ENCODE measurements at places on chromosomes 11 and 22. TPM values are rescaled to one million over a fixed set of nuclear protein-coding genes. Genes with fewer than 3 reads are reported as not detected.

DNA sequence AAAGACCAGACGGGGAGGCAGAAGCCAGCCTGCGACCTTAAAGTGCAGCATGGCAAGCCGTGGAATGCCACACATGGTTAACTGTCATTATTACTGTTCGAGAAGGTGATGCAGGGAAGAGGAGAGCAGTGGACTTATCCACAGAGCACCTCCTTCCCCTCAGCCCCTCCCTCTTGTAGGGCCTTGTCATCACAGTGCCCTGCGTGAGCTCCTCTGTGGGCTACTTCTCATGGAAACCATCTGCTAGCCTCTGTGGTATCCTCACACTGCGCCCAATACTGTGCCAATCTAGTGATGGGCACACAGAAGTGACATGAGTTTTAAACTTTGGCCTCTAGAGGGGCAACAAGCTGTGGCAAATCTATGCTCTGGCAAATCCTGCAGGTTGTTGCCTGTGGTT is 18.2 kb upstream of the CCDC134 start:
- DNase-seq = peak; percentile 20

DNA sequence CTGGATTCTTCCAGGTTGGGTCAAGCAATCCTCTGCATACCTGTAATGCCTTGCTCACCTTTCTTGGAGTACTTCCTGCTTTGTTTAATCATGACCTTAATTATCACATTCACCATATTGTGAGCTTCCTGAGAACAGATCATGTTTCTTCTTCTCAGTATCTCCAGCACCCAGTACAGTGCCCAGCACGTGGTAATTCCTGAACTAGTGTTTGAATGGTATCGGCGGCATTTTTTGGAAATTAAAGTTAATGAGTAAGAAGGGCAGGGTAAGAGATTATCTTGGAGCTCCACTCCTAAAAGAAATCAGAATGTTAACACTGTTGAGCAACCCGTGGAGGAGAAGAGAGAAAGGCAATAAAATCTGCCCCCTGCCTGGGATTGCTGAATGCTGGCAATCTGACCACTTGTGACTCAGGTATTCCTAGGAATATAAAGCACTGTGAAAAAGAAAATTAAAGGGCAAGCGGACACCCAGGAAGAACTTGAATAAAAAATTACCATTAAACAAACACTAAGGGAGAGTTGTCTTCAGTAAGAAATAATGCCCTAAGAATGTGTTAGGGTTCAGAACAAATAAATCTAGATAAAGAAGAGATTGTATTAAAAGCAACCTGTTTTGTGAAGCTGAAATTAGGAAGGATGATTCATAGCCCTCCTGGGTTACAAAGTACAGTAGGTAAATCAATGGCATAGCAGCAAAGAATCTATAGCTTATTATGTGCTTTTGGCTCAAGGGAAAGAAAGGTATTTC is 92.9 kb downstream of the PDHX start:
- DNase-seq = no peak

- no peak for DNase-seq
Measured at GRCh38 chr11:65919573-65920371, 546 bp downstream of the DRAP1 start.

GRCh38 chr11:70675697-70676374 is 277.5 kb downstream of the CTTN start:
- DNase-seq = no peak

GRCh38 chr11:134559602-134559962 is 147.5 kb upstream of the B3GAT1 start:
- no peak for DNase-seq

DNA sequence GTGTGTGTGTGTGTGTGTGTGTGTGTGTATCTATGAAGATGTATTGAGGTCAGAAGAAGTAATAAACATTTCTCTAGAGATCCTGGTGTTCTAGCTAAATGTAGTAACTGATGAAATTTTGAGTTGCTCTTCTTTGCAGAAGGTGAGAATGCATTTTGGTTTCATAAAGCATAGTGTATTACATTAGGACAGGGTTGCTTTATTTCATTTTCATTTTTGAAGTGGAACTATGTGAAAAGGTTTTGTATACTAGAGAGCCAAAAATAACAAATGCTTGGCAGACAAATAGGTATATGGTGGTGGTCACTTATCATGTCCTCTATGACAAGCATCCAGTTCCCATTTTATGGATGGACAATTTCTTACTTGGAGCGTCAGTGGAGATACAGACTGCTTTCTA is 99.0 kb downstream of the CASP12 start:
- no peak for DNase-seq

GRCh38 chr11:96215110-96215782 is 127.7 kb downstream of the MAML2 start:
- peak; percentile 67 for DNase-seq

GRCh38 chr11:129416080-129416820 is 40.6 kb downstream of the BARX2 start:
- no peak for DNase-seq

GRCh38 chr22:48591286-48592065 is 1236.2 kb downstream of the BRD1 start:
- no peak for DNase-seq

DNA sequence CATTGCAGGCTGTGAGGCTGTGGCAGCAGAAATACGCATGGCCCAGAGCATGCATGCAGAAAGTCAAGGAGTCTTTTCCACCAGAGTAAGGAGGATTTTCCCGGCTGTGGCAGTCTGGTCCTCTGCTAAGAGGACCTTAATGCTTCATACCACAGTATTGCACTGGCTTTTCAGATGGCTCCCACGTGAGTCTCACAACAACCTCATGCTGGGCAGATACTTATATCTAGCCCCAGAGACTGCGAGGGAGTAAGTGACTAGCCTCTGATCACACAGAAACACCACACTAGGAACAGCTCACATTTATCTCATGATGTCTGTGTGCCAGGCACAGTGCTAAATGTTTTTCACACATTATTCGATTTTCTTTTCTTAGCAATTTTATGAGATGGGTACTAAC is 8.0 kb downstream of the CRY2 start:
- no peak for DNase-seq

DNA sequence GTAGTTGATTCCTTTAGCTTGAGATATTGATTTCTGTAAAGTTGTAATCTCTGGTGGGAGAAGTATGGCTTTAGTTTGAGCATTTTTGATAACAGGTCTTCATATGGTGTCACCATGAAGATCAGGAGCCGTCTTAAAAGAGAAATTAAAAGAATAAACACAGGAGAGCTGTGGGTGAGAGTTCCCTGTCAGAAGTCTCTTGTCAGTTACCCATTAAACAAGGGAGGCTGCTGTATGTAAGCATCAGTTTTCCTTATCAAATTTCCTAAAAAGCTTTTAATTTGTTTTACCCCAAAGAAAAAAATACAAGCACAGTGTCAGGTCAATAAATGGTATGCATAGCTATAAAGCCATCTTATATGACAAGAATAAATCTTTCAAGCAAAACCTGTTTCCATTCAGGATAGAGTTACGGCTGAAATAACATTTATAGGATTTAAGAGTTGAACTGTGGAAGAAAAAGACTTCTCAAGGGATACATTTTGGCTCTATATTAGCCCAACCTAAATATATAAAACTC is 767.5 kb downstream of the JRKL start:
- DNase-seq = no peak

- DNase-seq = no peak
Measured at GRCh38 chr22:20956258-20957101, 10.6 kb upstream of the AIFM3 start.

GRCh38 chr11:27402450-27402849 is 39.4 kb upstream of the CCDC34 start:
- DNase-seq = no peak

DNA sequence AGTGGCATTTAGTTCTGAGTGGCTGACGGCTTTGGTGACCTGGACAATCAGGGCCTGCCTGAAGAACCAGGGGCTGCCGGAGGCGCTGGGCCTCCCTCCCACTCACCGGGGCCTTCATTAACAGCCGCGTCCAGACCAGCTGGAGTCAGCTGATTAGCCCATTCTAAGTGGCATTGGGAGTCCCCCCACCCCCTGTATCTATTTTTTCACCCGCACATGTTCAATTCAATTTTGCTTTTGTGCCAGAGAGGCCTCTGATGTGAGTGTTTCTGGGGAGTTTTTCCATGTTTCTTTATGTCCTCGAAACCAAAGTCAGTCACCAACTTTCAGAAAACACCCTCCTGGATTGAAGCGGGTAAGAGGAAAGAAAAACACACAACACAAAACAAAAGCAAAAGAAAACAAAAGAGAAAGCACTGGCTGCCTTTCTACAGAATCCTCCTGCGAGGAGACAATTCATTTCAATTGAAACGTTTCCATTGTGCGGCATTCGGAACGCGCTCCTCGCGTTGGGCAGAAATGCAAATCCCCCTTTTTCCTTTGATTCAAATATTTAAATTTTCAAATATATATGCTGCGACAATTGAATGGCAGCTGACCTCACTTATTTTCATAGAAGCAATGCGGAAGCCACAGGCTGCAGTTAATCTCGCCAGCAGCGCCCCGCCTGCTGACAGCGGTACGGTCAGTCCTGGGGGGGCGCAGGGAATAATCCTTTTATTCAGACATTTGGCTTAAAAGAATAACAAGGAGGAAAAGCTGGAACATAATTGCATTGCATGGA is 17.7 kb downstream of the CDKN1C start:
- no peak for DNase-seq

DNA sequence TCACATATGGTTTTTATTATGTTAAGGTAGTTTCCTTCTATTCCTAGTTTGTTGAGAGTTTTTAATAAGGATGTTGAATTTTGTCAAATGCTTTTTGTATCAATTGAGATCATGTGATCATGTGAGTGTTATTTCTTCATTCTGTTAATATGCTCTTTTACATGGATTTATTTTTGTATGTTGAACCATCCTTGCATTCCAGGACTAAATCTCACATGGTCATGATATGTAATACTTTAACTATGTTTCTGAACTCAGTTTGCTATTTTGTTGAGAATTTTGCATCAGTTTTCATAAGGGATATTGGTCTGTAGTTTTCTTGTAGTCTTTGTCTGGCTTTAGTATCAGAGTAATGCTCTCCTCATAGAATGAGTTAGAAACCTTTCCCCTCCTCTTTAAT is 43.2 kb downstream of the KCNQ1 start:
- DNase-seq = no peak

DNA sequence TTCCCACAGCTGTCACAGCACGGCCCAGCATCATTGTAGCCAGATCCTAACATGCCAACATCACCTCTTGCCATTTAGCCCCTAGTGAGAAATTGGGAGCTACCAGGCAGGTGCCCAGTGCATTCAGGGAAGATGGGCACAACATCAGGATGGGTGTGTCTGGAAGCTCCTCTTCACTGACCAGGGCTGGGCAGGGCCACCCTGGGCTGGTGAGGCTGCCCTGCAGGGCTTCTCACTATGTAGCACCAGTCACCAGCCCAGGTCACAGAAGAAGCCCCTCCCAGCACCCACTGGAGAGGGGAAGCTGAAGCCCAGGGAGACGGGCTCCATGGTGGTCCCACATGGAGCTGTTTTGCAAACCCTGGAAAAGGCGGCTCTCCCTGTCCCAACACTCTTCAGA is 13.9 kb downstream of the ZNF74 start:
- no peak for DNase-seq

DNA sequence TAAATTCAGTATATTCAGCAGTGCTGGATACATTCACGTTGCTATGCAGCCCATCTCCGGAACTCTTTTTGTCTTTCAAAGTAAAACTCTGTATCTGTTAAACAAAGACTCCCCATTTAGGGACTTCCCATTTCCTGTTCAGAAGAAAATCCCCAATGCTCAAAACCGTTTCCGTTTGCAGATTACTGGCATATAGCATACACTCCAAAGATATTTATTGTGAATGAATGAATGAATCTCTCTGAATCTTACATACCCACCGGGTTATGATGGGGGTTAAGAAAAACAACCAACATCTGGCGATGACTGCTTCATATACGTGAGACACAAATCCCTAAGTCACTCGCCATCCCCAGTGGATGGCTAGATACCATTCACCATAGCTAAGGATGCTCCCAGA is 1.6 kb downstream of the THY1 start:
- DNase-seq = no peak

- no peak for DNase-seq
Measured at GRCh38 chr11:105297463-105297862, 157.9 kb upstream of the CARD18 start.

GRCh38 chr11:94196363-94196762 is 67.7 kb downstream of the PANX1 start:
- no peak for DNase-seq

DNA sequence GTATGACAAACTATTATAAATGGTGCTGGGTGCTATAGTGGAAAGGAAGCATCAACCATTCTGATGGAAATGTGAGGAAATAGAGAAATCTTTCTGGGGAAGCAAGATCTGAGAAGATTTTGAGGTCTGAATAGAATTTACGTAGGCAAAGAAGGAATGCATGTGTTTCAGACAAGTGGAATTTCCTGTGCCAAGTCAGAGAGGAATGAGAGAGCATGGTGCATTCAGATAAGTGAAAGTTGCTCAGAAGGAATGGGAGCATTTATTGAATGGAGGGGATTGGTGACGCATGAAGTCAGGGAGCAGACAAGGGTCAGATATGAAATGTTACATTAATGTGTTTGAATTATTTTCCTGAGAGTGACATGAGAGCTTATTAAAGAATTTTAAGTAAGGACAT is 725.5 kb downstream of the METTL15 start:
- no peak for DNase-seq

- DNase-seq = no peak
Measured at GRCh38 chr22:47123827-47124442, 361.5 kb downstream of the TBC1D22A start.

DNA sequence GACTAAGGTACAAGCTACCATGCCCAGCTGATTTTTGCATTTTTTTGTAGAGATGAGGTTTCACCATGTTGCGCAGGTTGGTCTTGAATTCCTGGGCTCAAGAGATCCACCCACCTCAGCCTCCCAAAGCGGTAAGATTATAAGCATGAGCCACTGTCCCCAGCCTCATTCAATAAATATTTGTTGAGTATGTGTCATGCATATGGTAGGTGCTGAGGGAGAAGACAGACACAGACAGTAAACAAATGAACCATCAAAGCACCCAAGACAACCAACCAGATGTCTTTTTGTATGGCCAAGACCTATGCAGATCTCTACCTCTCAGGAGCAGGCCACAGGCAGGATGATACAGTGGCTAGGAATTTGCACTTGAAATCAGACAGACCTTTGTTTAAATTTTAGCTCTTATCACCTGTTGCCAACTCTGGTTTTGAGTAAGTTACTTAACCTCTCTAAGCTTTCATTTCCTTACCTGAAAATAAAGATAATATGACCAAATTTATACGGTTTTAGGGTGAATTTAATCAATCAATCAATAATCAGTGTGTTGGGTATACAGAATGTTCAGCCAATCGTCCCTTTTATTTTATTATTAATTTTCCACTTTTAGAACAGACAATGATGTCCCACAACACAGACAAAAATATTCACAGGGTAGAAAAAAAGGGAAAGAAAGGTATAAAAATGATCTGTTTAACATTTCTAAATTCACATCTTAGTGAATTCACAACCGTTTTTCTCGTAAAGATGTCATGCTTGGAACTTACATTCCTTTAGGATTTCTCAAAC is 128.2 kb downstream of the SGSM3 start:
- no peak for DNase-seq

GRCh38 chr11:35624781-35625180 is 6.5 kb downstream of the FJX1 start:
- DNase-seq = no peak

MYBPC3 gene
- total RNA-seq = not detected

SLC37A2 gene
- 4.0 TPM for total RNA-seq

CCDC34 gene
- total RNA-seq = 4.3 TPM

ST14 gene
- 0.49 TPM for total RNA-seq

TMEM191C gene
- 4.7 TPM for total RNA-seq

LDHAL6A gene
- total RNA-seq = not detected

SULT4A1 gene
- total RNA-seq = not detected

GNB1L gene
- total RNA-seq = 9.5 TPM

SUSD2 gene
- 0.99 TPM for total RNA-seq

GRAP2 gene
- total RNA-seq = 153 TPM
